Fibroblast of mammary gland (primary cell): ENCODE measurements at places on chromosomes 2 and 18.

- no peak for DNase-seq
Measured at GRCh38 chr2:179302149-179302548, 37.5 kb upstream of the SESTD1 start.

DNA sequence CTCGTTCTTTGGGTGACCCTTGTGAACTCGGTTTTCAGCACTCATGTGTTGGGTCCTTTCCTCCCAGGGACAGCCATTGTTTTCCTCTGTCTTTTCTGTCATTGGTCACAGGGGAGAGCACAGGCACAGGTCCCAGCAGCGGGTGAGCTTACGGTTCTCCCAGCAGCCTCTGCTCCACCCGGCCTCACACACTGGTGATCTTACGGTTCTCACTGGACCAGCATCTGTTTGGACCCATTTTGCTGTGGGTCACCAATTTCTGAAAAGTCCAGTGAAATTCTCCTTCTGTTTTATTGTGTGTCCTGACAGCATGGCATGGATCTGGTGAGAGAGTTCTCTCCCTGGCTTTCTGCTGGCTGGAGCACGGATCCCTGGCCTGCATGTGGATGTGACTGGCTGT is 49.8 kb upstream of the ANKRD62 start:
- no peak for DNase-seq

DNA sequence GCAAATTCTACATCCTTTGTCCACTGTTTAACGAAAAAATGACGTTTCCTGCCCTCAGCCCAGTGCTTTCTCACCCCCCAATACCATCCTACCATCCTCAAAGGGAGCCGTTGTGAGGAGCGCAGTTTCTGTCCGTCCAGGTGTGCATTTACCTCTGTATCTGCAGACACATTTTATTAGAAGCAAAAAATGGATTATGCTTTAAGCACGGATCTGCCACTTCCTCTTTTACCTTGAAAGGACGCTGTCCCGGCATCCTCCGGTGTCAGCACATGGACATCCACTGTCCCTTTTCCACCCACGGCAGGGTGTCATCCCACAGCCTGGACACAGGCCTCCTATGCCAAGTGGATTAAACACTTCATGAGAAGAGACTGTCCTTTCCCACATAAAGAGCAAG is 7.2 kb upstream of the MAL start:
- no peak for DNase-seq

DNA sequence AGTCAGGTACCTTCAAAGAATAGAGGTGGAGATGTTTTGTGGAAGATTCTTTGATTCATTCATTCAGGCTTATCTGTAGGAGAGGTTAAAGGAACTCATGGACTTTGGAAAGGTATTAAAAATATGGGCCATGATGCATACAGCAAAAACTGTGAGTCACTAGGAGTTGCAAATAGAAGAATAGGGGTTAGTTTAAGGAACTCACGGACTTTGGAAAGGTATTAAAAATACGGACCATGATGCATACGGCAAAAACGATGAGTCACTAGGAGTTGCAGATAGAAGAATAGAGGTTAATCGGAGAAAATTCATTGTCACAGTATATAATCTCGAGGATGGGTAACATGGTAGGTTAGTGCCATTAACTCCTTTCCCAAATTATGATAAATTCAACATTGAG is 41.2 kb downstream of the SLC9A2 start:
- DNase-seq: no peak

DNA sequence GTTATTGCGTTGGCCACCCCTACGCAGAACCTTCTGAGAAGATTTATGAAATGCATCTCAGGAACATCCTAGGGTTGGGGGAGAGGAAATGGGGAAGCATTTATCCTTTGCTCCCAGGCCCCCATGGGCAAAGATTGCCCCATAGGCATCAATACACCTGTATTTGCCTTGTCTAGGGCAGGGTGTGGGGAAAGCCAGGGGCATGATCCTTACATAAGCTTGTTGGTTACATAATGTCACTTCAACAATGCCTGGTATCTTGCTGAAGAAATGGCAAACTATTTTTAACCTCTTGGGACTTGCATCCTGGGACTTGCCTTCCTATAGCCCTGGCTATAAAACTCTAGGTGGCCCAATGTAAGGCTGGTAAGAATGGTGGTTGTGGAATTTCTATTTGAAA is 53.9 kb upstream of the SPRED2 start:
- no peak for DNase-seq

GRCh38 chr2:35530615-35531135 is 824.9 kb upstream of the CRIM1 start:
- DNase-seq: no peak

- peak; percentile 50 for DNase-seq
Measured at GRCh38 chr2:120231974-120232635, 8.9 kb upstream of the TMEM185B start.

GRCh38 chr2:79966369-79966768 is 338.2 kb downstream of the LRRTM1 start:
- DNase-seq: no peak

DNA sequence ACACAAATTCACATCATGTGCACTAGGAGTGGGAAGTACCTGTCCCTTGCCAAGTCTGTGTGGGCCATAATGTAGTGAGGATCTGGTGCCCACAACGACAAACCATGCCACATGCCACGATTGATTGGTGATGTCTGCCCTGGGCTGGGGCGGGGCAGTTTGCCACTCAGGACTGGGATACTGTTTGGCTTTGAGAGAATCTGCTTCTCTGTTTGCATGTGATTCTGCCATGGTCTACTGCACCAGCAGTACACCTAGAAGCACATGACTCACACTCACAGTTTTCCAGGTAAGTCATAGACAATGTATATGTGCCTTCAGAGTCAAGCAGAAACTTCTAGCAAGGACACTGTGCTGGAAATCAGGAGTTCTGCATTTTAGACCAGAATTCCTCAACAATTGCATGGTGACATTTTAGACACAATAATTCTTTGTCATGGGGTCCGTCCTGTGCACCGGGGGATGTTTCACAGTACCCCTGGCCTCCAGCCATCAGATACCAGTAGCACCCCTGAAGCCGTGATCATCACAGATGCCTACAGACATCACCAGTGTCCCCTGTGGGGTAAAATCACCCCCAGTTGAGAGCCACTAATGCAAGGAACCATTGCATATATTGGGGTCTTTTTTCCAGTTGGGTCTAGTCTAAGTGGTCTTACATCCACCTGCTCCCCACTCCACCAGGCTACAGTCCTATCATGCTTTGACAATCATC is 278.3 kb downstream of the EIPR1 start:
- no peak for DNase-seq

DNA sequence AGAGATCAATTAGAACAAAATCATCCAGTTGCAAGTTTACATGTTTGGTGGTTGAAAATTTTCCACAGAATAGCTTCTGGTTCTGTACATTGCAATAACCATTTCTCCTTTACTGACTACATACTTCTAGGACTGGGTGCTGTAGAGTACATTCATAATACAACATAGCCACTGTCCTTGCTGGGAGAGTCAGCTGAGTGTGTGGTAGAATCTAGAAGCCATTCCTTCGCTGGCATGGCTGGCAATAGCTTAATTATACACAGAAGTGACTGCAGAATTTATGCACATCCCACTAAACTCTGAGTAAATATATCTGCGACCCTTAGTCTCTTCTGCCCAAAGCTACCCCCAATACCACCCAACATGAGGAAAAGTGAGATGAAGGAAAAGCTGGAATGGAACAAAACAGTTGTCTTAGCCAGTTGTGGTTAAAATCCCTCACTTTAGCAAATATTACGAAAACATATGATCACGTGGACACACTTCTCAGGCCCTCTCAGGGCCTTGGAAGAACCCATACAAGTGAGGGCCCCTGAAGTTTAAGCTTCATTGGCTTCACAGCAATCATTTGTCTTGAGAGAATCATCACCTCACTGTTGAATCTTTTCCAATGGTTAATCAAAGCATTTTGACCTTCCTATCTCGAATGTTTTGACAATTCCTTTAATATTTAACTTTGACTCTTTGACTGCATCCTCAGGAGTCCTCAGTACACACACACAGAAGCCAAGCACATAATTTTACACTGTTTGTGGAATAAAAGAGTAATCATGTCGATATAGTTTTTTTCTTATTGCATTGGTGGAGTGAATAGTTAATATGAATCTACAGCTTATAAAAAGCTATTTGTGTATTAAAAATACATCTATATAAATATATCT is 225.1 kb downstream of the ZNF385B start:
- no peak for DNase-seq

DNA sequence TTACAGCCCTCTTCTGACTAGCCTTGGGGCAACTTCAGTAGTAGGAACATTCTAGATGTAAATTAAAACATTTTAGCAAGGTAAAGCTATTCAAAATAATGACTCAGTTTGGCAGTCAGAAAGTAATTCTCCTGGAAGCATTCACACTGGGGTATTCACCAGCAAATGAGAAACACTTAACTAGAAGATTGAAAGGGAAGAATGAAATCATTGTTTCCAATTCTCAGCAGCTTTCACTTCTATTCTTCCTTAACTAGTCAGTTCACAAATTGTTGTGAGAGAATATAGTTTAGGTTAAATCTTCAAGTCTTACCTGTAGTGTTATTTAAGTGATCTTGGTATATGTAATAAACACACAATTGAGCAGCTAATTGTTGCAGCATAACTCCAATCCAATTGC is 1135.6 kb upstream of the FAM98A start:
- DNase-seq: no peak

- DNase-seq: no peak
Measured at GRCh38 chr2:170968205-170969003, 39.4 kb downstream of the GORASP2 start.

- DNase-seq: no peak
Measured at GRCh38 chr2:204948822-204949221, 403.5 kb downstream of the PARD3B start.

DNA sequence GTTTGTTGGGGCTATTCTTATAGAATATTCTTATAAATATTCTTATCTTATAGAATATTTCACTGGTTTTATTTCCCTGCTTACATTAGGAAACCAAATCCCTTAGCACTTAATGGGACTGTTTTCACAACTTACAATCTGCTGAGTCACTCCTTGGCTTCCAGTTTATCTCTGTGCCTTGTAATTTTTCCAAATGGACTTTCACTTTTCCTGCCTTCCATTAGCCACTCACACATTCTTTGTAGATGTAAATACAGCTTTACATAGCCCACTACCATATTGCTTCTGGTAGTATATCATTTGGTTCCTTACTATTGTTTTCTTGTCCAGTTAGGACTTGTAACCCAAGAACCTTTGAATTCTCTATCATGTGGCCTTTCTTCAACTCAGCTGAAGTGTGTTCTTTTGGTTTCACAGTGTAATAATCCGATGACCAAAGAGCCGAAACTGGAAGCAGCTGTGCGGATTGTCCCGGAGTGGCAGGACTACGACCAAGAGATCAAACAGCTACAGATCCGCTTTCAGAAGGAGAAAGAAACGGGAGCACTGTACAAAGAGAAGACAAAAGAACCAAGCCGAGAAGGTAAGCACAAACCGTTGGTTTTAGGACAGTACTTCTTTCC is 96.1 kb downstream of the UGGT1 start:
- peak; percentile 77 for DNase-seq

DNA sequence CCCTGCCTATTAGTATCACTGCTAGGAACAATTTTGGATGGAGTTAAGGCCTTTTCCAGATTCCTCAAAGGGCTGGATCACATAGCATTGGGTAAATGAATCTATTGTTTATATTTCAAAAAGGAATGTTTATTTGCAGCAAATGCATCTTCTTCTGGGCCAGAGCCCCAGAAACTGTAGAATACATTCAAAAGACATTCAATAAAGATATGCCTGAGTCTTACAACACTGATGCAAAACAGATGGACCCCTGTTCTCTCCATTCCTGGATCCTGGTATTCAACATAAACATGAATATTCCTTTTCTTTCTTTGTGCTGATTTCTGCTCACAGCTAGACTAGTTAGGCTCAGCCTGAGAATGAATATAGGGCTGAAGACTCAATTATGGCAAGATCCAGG is 227.2 kb upstream of the KLHL29 start:
- DNase-seq: no peak

DNA sequence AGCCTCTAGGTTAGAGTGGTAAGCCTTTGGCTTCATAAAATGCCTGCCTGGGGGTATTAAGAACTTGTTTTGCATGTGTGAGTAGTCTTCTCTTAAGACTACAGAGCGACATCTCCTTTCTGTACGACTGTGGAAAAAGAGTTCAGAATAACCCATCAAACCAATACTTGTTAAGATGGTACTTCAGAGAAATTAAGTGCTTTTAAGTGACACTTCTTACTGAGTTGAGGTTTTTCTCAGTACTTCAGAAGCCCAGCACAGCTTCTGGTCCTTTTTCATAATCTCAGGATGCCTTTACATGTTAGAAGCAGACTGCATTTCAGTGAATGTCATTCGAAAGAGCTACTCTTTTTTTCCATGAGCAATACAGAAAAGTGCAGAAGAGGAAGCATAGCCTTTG is 10.8 kb downstream of the XRCC5 start:
- DNase-seq: no peak

GRCh38 chr2:126808929-126809328 is 89.8 kb upstream of the TEX51 start:
- no peak for DNase-seq

DNA sequence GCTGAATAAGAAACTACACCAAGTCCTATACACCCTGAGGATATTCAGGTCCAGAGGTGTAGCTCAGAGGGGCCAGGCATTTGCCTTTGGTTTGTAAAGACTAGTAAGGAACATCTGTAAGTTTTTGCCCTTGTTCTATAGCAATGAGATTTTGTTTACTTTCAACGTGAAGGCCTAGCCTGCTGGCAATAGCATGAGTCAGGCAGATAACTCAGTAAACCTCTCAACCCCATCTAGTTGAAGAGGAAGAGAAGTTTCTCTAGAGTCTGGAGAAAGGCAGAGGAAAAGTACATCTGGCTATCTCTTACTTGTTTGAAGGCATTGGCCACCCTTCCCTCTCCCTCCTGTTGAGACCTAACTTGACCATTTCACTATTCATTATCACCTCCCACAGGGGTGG is 70.3 kb upstream of the ZNF521 start:
- no peak for DNase-seq

- no peak for DNase-seq
Measured at GRCh38 chr2:45876611-45877010, 225.1 kb downstream of the PRKCE start.

DNA sequence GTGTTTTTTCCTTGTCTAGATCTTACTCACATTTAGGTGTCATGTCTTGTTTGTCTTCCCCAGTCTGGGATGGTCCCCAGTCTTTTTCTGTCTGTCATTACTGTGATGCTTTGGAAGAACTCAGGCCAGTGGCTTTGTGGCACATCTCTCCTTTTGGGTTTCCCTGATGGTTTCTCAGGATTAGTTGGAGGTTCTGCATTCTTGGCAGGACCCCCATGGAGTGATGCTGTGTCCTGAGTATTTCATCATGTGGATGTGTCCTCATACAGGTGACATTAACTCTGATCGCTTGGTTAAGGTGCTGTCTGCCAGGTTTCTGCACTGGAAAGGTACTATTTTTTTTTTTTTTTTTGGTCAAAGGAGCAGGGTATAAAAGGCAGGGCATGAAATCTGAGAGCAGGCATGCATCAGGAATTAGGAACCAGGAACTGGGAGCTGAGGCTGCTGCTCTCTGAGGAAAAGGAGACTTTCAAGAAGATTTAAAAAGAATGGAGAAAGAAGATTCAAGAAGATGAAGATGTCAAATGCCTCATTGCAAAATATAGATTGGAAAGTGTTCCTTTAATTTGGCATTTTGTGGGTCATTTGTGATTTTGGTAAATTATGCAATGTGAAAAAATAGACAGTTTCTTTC is 85.3 kb downstream of the NUP35 start:
- no peak for DNase-seq
